ENCODE measurements at places on chromosomes 1 and 21.

GRCh38 chr1:158728510-158729225 lies 8.1 kb upstream of the OR6K3 start:
- no peak for DNase-seq

GRCh38 chr1:110235181-110235833 lies 25.2 kb downstream of the KCNC4 start:
- DNase-seq: no peak

GRCh38 chr1:100750005-100750885 lies 30.7 kb downstream of the VCAM1 start:
- DNase-seq: no peak

GRCh38 chr21:40057331-40057730 lies 190.1 kb downstream of the PCP4 start:
- no peak for DNase-seq

- no peak for DNase-seq
Observed at GRCh38 chr1:244406337-244406736, 45.4 kb downstream of the ADSS2 start.

- no peak for DNase-seq
Observed at GRCh38 chr1:245986404-245987218, 520.5 kb downstream of the SMYD3 start.

DNA sequence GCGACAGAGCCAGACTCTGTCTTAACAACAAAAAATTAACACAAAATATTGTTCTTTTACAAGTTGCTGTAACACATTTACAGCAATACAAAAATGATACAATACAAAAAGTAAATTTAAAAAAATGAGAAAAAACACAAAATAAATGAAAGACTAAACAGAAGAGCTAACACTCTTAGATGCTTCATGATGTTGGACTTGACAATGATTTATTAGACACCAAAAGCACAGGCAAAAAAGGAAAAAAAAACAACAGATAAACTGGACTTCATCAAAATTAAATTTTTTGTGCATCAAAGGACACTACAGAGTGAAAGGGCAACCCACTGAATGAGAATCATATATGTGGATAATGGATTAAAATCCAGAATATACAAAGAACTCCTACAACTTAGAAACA lies 16.4 kb downstream of the GATAD2B start:
- DNase-seq: no peak

GRCh38 chr1:151728151-151729054 lies 7.1 kb downstream of the RIIAD1 start:
- no peak for DNase-seq

- no peak for DNase-seq
Observed at GRCh38 chr1:12407050-12407961, 177.5 kb downstream of the VPS13D start.

- no peak for DNase-seq
Observed at GRCh38 chr1:26477446-26478152, 5.4 kb downstream of the HMGN2 start.

DNA sequence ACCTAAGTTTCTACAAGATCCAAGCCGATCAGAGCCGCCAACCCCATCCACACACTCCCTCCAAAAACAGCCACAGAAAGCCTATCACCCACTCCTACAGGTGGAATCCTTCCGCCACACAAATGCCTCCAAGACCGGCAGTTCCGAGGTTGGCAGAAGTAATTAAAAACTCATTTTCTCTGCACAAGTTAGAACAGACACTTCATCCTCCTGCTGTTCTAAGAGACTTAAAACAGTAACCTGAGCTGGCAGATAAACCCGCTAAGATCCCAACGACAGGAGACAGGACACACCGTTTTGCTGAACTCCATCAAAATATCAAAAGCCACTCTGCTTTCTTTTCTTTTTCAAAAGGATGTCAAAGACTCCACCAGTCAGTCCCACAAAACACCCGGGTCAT lies 2.8 kb downstream of the SSBP3 start:
- DNase-seq: no peak

- DNase-seq: no peak
Observed at GRCh38 chr1:48793863-48794262, 17.2 kb upstream of the BEND5 start.

DNA sequence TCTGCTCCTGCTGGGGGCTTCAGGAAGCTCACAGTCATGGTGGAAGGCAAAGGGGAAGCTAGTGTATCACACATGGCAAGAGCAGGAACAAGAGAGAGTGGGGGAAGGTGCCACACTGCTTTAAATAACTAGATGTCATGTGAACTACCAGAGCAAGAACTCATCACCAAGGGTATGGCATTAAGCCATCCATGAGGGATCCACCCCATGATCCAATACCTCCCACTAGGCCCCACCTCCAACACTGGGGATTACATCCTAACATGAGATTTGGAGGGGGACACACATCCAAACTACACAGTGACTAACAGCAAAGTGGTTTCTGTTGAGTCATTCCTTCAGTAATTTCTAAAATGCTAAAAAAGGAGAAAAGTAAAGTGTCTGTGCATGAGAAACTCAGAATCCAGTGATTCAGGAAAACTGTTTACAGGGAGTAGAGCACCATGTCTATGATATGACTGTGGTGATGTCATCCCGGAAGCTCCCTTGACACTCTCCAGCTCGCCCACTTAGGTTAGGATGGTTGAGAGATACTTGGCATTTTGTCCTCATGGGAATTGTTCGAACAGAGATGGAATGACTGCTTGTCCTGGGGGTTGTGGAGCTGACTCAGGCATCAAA lies 50.3 kb downstream of the CHD1L start:
- no peak for DNase-seq

GRCh38 chr1:17400725-17401341 lies 28.8 kb downstream of the PADI6 start:
- no peak for DNase-seq

- no peak for DNase-seq
Observed at GRCh38 chr1:2468540-2468939, 7.5 kb upstream of the PLCH2 start.

DNA sequence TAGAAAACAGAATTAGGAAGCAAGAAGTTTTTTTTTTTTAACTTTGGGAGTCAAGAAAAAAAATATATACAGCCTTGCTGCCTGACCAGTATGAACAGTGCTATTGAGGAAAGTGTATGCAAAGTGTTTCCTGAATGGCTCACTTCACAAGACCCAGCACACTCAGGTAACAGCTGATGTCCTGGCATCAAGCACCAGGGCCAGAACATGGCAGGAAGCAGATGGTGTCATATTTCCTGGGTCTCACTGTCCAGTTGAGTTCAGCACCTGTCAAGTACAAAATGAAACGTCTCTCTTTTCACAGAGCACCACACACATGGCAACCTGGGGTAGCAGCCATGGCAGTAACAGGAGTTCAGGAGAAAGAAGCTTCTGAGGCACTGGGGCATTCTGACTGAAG lies 372.3 kb downstream of the TTLL7 start:
- DNase-seq: no peak

DNA sequence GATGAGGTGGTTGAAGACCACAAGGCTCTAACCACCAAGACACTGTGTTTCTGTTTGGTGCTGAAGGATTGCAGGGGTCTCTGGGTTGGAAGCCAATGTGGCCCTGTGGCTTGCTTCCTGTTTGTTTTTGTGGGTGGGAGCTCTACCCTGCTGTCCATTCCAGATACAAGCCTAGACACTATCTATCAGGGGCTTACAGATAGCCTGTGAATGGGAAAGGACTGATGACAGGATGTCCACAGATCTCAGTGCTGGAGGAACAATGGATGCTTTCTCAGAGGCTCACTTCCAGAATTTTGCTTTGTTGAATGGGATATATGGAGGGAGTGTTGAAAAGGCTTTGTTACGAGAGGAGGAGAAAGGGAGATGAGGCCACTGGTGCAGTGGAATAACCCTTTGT lies 69.7 kb downstream of the NOS1AP start:
- DNase-seq: no peak

GRCh38 chr1:234466945-234467344 lies 12.0 kb downstream of the TARBP1 start:
- no peak for DNase-seq

DNA sequence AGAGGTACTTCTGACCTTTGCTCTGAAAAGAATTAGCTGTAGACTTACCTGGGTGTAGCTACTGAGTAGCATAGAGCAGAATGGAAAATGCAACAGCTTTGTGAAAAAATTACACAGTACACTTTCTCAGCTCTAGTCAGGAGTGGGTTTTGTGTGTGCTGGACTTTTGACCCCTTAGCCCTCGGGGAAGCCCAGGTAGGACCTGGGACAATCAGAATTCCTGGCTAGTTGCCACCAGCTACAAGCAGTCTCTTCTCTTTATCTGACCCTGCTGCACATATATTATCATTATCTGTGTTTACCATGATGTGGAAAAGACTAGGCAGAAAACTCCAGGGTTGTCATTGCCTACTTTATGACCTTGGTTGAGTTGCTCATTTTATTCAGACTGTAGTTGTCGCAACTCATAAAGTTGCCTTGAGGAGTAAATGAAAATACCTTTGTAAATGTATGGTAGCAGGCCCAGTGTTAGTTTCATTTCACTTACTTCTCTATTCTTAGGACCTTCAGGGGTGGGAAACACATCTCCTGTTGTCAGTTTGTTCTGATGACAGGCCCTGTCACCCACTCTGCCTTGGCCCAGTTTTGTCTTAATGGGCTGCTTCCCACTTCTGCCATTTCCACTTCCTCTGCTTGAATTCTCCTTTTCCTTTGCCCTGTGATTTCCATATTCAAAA lies 5.4 kb downstream of the NEK7 start:
- no peak for DNase-seq

DNA sequence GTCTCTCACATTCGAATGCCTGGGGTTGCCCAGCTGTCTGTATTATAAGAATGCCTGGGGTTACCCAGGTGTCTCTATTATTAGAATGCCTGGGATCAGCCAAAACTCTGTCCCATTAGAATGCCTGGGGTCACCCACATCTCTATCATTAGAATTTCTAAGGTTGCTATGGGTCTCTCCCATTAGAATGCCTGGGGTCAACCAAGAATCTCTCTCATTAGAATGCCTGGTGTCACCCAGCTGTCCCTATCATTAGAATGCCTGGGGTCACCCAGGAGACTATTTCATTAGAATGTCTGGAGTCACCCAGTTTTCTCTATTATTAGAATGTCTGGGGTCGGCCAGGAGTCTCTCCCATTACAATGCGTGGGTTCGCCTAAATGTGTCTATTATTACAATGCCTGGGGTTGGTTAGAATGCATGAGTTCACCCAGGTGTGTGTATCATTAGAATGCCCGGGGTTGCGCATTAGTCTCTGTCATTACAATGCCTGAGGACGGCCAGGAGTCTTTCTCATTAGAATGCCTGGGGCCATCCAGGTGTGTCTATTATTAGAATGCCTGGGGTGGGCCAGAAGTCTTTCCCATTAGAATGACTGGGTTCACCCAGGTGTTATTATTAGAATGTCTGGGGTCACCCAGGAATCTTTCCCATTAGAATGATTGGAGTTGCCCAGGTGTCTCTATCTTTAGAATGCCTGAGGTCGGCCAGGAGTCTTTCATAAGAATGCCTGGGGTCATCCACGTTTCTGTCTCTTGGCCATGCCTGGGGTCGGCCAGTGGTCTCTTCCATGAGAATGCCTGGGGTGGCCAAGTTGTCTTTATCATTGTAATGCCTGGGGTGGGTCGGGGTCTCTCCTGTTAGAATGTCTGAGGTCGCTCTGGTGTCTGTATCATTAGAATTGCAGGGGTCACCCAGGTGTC lies 59.6 kb downstream of the RNF187 start:
- DNase-seq: no peak

DNA sequence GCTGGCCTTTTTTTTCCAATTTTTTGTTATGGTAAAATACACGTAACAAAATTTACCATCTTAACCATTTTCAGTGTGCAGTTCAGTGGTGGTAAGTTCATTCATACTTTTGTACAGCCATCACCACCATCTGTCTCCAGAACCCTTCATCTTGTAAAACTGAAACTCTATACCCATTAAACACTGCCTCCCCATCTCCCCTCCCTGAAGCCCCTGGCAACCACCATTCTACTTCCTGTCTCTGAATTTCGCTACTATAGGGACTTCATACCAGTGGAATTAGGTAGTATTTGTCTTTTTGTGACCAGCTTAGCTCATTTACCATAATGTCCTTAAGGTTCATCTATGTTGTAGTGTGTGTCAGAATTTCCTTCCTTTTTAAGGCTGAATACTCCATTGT lies 8.7 kb downstream of the PKNOX1 start:
- no peak for DNase-seq

GRCh38 chr1:162732566-162733335 lies 57.8 kb upstream of the HSD17B7 start:
- DNase-seq: no peak

DNA sequence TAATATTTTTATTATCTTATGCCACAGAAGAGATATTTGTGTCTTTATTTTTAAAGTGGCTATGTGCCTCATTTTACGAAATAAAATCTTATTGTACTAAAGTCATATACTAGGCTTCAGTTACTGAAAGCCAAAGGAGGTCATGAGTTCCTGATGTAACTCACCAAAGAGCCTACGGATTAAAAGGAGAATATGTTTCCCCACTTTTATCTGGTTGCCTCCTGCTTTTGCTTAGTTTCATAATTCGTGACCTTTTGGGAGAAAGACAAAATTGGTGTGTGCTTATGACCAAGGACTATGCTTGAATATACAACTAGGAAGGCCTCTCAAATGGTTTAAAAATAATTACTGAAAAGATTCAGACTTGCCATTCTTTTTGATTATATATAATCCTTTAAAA lies 18.2 kb upstream of the AHCTF1 start:
- DNase-seq: no peak

DNA sequence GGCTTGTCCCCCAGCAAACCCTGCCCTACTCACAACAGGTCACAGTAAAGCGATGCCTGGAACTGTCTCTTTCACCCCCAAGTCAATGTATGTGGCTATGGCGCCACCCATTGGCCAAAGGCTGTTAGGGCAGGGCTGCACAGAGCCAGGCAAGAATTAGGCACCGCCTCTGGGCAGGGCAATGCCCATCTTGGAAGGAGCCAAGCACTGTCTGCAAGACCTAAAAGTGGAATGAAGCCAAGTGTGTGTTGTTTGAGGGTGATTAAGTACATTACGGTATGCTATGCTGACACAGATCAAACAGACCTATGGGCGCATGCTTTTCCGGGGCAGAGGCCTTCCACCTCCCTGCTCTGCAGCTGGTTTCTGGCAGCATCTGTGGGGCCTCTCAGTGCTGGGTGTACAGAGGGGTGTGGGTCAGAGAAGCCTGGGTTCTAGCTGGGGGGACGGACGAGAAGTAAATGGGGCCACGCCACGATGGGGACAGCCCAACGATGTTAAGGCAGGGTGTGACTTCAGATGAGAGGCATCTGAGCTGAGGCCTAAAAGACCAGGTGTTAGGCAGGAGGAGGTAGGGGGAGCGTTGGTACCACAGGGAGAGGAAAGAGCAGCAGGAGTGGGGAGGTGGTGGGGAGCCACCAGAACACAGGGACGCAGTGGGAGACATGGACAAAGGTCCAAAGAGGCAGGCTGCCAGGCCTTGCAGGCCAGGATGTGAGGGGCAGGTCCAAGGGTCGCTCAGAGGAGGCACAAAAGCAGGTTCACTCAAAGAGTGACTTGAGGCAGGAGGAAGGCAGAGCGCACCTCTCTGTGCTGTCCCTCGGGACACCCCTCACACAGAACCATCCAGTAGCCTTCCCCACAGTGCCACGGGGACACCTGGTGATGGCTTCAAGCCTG lies 49.8 kb downstream of the ACOT7 start:
- no peak for DNase-seq

- no peak for DNase-seq
Observed at GRCh38 chr1:159307346-159308020, 5.3 kb downstream of the FCER1A start.

GRCh38 chr1:7677815-7678214 lies 93.3 kb upstream of the VAMP3 start:
- no peak for DNase-seq

- no peak for DNase-seq
Observed at GRCh38 chr1:3153902-3154795, 85.1 kb downstream of the PRDM16 start.
